ENCODE measurements at places on chromosomes 3 and 15. TPM values are rescaled to one million over a fixed set of nuclear protein-coding genes. Genes with fewer than 3 reads are reported as not detected.

Gene ZNF774
- 2.0 TPM for total RNA-seq

Gene ST6GAL1
- 111 TPM for total RNA-seq

DNA sequence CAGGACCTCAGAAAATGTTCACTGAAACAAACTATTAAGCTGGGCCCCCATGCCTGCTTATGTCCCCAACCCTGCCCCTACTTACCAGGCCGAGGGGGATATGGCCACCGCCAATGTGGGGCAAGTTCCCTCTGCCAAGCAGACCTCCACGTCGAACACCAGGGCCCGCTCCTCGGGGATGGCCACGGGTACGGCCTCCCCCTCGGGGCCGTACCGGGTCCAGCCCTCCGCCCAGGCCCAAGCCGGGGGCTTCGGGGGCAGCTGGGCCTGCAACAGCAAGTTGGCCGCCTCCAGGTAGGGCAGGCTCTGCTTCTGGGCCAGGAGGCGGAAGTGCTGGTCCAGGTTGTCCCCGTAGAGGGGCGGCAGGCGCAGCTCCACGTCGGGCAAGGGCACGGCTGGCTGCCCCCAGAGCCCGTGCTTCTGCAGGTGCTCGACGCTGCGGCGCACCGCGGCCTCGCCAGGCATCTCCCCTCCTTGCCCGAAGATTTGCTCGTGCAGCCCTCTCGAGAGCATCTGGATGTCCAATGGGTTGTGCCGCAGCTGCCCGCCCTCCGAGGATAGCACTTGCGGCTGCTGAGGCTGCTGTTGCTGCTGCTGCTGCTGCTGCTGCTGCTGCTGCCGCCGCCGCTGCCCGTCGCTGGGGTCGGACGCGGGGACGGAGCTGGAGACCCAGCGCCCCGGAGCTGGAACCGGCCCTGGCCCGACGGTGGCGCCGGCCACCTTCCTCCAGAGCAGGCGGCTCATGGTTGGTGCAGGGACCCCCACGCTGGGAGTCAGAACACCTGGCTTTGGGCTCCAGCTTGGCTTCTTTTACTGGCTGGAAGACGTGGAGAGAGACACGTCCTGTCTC is 1.4 kb downstream of the POLG start:
- no peak for DNase-seq

Gene DPPA2
- not detected for total RNA-seq

GRCh38 chr3:110577854-110578253 is 493.8 kb upstream of the NECTIN3 start:
- no peak for DNase-seq

DNA sequence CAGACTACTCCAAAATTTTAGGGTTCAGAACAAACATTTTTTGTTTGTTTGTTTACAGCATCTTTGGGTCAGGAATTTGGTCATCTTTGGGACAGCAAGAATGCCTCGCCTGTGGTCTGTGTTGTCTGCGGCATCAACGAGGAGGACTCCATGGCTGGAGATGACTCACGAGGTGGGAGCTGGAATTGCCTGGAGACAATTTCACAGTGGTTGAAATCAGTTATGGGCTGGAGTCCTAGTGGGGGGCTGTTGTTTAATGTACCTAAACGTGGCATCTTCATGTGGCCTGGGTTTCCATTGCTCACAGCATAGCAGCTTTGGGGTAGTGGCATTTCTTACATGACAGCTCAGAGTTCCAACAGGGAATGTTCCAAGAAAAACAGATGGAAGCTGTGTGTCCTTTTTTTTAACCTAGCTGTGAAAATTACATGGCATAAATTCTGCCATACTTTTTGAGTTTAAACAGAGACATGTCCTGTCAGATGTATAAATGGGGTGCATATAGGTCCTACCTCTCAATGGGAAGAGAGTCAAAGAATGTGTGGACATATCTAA is 507.3 kb upstream of the CBLB start:
- DNase-seq, result no peak

Gene LTF
- not detected for total RNA-seq

- no peak for DNase-seq
Measured at GRCh38 chr3:30156586-30157498, 449.6 kb upstream of the TGFBR2 start.
